ENCODE measurements at places on chromosomes 2 and 18.
A peak's percentile ranks its signal among the peaks of the same experiment; 100 is the strongest.

- no peak for DNase-seq
These were observed 24.7 kb upstream of the AMMECR1L start for GRCh38 chr2:127910415-127910814.

DNA sequence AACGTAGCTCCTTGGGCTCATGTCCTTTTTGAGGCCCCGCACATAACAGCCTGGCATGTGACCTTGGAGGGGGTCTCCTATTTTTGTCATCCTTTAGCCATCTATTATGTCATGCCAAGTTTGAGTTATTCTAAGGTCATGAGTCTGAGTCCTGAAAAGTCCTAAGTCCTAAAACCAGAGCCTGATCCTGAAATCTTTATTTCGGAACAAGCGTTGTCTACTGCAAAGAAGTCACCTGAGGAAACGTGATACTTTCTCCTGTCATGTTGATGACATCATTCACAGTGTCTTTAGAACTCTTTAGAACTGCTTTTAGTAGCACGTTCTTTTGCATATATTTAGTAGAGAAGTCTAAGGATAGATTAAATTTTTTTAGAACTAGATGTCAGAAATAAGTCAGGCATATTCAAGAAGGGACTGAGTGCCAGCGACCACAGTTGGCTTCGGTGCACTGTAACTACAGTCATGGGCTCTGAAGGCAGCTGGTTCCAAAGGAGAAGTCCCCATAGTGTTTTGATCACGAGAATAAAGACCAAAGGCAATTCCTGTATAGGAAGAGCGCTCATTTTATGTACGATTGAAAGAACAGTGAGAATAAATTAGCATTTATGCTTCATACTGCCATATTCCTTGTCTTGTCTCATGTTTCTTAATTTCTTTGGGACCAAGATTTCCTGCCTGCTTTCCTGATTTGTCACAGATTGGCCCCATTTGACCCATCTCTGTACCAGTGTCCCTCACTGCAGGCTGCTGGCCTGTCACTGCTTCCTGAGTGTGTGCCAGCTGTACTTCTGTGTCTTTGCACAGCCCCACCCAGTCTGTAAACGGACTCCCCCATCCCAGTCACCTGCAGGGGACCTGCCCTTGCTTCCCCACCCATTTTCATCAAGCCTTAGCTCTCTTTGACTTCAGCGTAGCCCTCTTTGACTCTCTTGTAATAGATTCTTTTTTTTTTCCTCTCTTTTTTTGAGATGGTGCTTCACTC lies 75.8 kb downstream of the ASAP2 start:
- DNase-seq, result no peak

DNA sequence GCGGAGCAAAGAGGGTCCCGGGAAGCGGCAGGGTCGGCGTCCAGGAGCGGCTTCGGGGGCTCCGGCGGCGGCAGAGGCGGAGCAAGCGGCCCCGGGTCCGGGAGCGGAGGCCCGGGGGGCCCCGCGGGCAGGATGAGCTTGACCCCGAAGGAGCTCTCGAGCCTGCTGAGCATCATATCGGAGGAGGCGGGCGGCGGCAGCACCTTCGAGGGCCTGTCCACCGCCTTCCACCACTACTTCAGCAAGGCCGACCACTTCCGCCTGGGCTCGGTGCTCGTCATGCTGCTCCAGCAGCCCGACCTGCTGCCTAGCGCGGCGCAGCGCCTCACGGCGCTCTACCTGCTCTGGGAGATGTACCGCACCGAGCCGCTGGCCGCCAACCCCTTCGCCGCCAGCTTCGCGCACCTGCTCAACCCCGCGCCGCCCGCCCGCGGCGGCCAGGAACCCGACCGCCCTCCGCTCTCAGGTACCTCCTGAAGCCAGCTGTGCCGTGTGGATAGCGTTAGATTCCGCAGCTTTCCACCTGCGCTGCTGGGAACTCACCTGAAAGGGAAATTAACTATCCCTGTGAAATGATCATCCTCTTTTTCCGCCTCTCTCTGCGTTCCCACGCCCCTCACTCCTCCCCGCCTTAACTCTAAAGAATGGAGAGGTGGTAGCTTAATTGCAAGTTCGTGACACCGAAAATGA lies 472 bp downstream of the CNOT11 start:
- DNase-seq, result peak; percentile 73

DNA sequence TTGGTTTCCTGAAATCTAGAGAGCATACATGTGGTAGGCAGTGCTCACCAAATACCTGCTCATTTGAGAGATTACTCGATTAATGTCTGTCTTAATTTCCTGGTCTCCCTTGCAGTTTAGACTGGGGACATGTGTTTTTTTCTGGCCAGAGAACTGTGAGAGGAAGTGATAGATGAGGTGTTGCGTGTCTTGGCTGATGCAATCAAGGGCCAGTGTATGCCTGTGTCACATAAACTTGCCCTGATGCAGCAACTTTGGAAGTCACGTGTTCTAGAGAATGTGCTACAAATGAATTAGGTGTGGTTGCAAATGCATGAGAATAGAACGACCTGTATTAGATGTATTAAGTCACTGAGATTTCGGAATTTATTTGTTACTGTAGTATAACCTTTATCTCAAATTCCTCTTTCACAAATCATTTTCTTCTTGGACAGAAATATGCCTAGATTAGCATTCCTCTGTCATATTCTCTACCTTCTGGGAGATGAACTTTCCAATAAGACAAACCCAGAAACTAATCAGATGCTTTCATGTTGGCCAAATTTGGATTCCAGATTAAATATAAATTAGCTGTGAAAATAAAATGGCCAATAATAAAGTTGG lies 9.9 kb upstream of the IL1A start:
- peak; percentile 94 for DNase-seq

DNA sequence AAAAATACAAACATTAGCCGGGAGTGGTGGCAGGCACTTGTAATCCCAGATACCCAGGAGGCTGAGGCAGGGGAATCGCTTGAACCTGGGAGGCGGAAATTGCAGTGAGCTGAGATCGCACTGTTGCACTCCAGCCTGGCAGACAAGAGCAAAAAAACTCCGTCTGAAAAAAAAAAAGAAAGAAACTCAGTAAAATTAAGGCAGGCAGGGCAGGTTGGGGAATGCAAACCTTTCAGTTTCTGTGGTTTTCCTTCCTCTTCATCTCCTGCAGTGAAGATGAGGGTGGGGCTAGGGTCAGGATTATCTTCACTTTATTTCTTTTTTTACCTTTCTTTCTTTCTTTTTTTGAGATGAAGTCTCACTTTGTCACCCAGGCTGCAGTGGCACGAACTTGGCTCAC lies 43.2 kb upstream of the PSME4 start:
- DNase-seq, result no peak

DNA sequence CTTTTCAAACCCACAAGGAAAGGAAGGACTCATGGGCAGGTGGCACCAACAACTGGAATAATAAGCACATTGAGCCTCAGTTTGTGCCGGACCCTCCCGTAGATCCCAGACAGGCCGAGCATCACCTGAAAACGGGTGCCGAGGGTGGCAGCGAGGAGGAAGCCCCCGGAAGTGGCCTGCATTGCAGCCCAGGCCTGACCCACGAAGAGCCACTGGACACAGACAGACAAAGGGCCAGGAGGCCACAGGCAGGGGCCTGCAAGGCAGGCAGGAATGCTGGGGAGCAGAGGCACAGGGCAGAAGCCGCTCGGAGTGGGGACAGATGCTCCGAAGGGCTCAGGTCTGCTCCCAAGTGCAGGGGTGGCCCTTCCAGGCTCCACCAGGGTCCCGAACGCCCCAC lies 31.7 kb downstream of the MTERF4 start:
- no peak for DNase-seq

GRCh38 chr2:60028849-60029565 lies 524.4 kb downstream of the BCL11A start:
- DNase-seq, result no peak

DNA sequence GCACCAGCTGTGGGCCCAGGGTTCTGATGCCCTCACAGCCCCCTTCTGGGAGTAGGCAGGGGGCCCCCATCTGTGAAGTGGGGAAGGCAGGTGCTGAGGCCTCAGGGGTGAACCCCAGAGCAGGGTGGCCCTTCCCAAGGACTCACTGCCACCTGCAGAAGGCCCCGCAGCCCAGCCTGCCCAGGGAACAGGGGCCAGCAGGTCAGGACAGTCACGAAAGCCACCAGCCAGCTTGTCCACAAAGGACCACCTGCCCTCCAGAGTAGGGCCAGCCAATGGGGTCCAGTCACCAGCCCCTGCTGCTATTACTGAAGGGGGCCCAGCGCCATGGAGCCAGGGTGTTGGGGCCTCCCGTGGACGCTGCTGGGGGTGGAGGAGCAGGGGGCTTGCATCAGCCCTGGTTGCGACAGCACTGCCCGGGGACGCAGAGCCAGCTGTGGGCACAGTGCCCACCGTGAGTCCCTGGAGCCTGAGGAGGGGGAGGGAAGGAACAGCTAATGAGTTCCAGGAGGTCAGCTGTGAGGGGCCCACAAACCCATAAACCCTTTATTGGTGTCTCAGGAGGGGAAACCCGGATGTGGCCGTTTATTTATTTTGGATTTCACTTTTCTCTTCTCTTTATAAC lies 11.5 kb upstream of the SNED1 start:
- DNase-seq, result peak; percentile 78

GRCh38 chr2:235029054-235029453 lies 77.2 kb downstream of the SH3BP4 start:
- DNase-seq, result no peak

- no peak for DNase-seq
These were observed 1246.0 kb upstream of the ACVR2A start for GRCh38 chr2:146598791-146599190.

DNA sequence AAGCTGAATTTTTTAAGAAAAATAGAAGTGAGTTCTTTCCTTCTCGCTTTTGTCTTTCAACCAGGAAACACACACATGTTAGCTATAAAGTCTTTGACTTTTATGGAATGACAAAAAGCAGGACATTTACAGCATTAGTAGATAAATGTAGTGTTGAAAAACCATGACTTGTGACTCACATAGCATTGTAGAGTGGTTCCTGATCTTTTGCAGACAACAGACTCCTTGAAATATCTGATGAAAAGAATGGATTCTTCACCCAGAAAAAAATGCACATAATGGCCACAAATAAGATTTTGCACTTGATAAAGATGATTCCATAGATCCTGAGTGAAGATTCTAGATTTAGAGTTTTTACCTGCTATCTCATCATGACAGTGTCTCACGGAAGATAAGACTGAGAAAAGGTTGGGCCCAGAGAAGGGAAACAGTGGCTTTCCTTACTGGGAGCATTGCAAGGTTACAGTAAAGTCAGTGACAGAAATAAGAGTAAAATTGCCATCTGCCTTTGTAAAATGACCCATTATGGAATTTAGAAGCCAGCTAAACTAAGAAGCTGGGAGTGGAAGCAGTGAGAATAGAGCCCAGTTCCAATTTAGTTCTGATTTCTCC lies 14.0 kb downstream of the SMARCAL1 start:
- DNase-seq, result peak; percentile 90

GRCh38 chr2:53438100-53438499 lies 329.5 kb upstream of the CHAC2 start:
- no peak for DNase-seq

- no peak for DNase-seq
These were observed 150.4 kb upstream of the CYRIA start for GRCh38 chr2:16816016-16816415.

DNA sequence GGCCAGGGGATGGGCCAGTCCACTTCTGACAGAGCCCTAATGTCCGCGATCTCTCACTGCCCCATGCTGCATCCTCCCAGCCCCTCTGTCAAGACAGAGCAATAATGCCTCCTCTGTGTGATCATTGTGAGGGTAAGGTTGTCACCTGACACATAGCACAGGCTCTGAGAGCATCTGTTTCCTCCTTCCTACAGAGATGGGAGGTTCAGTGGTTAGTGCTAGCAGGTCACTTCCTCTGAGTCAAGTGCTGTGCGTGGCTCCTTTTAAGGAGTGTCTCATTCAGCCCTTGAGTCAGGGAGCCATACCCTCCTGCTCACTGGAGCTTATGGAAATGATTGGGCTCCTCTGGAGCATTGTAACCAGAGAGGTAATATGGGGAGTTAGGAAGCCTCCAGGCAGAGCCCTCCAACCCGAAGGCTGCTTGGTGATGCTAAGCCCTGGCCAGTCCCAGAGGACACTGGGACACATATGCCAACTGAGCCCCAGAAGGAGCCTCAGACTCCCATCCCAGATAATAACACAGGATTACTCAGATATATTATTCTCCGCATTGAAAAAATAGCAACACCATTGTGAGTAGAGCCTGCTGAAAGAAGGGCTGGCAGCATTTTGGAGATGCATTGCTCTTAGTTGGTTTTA lies 189.0 kb downstream of the GALNT1 start:
- DNase-seq, result no peak

DNA sequence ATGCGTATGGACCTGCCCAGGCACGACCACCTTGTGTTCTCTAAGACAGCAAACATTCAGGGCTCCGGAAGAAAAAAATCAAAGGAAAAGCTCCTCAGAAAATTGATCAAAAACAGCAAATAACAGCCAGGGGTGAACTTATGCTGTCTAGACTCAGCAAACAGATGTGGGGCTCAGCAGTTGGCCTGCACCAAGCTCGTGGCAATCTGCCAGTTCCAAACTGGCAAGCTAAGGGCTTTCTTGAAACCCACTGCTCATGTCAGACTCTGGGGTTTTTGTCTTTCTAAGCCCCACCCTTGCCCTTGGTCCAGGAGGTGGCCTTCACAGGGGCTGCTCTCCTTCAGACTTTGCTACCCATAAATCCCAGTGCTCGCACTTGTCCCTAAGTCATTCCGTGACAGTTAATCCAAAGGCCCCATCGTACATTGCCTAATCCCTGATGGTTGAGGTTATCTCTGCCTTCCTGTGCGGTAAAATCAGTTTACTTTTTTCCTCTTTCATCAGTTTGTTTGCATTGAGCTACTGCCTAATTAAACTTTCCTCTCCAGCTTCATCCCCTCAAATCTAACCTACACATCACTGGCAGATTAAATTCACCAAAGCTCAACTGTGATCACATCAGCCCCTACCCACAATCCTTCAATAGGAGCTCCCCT lies 408.0 kb downstream of the LRATD1 start:
- no peak for DNase-seq

DNA sequence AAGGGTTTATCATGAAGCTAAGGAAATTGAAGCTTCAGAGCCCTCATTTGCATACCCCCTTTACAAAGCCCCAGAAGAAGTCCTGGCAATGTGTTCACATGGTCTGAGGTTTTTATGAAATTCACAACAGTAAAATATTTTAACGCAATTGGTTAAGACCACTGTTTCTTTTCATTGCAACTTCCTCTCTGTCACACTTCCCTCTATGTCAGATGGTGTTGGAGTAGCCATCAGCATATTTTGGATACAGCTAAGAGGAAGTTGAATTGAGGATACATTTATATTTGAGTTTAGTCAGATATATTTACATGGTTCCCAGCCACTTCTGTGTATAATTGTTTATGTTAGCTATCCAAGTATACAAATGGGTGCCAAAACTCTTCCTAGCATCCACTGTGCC lies 170.0 kb downstream of the TXNL1 start:
- DNase-seq, result no peak

DNA sequence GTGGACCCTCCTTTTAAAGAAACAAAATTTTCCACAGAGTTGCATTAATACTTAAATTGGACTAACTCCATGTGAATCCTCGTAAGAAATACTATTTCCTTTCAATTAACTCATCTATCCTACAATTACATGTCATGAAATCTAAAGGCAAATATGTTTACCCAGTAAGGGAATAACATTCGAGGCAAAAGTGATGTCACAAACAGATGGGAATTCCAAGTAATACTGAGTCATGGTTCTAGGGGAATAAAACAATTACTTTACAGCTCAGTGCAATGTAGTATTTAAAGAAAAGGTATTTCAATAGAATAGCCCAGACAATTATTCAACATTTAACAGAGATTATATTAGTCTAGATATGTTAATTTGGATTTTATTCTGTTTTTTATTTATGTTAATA lies 205.8 kb downstream of the ZNF385B start:
- DNase-seq, result peak; percentile 15

Measured in fibroblast of villous mesenchyme (primary cell).